ENCODE measurements at places on chromosomes 11 and 22.

DNA sequence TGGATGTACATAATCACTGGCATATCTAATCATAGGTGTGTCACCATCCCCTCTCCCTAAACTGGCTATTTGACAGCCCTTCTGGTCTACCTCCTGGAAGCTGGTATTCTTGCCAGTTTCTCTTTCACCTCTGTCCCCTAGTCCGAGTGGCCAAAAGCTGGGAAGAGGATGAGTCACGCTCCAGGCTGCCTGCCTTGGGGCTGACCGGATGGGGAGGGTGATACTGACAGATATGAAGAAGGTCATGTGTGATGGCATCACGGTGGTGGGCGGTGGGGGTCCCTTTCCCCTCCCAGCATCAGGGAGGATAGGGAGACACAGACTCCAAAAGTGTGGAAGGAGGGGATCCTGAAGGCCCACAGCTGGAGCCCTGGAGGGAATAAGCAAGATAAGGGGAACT is 4.8 kb downstream of the OAF start:
- DNase-seq, result no peak

DNA sequence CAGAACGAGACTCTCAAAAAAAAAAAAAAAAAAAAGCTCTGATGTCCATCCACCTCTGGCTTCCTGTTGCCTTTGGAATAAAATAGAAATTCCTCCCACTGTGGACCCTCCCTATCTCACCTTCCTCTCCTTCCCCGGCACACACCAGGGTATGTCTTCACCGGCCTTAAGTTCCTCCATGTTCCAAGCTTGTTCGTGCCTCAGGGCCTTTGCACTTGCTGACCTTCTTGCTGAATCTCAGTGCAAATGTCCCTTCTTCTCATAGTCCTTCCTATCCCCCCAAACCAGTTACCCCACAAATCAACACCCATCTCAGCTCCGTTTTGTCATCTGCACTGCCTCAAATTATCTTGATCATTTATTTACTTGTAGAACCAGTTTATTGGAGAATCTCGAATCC is 20.6 kb downstream of the IFT27 start:
- DNase-seq, result no peak

GRCh38 chr22:36317658-36318271 is 64.8 kb downstream of the APOL1 start:
- no peak for DNase-seq

DNA sequence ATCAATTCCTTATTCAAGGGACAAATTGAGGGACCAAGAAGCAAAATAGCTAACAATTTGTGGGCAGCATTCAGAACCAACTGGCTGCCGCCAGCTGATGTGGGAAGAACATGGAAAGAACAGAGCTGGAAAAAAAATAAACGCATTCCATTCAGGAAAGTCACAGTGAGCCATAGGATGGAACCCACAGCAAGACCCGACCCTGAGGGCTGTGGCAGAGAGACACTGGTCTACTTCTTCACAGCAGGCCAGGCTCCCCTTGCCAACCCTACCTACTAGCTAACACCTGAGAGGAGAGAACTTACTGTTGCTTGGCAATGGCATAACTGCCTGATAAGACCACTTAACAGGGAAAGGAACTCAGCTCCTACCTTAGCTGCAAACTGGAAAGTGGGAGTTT is 123.5 kb upstream of the APOA1 start:
- DNase-seq, result no peak

- DNase-seq, result no peak
Observed at GRCh38 chr22:43317239-43317638, 25.9 kb downstream of the SCUBE1 start.
